Activated T-helper 2 cell treated with anti-CD3 and anti-CD28 coated beads, Interferon-gamma antibody, Interleukin-2, Interleukin-4, amounts not matched to agents 10 μg/mL and 5 μg/mL and 100 μg/mL, durations not matched to agents 14 hours and 24 hours and 36 hours (primary cell): ENCODE measurements at places on chromosomes 3 and 15.

DNA sequence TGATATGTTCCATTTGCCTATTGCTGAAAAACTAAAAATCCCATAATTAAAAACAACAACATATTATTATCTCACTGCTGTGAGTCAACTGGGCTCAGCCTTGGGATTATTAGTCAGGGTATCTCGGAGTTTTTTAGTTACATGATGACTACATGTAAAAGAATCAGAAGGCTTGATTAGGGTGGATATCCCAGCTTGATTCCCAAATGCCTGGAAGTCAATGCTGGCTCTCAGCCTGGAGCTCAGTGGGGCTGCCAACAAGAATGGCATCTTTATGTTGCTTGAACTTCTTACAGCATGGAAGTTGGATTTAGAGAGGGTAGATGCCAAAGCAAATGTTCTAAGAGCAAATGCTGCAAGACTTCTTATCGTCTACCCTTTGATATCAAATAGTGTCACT is 278.5 kb downstream of the PLOD2 start:
- no peaks in the 10 kb centered on the region for H3K4me1 ChIP-seq
- no peaks in the 10 kb centered on the region for H3K27me3 ChIP-seq
- no peak for DNase-seq
- H3K4me3 ChIP-seq = no peak overlapping the region
- no peaks in the 10 kb centered on the region for H3K36me3 ChIP-seq

GRCh38 chr15:43204016-43204901 is 16.6 kb downstream of the EPB42 start:
- H3K27me3 ChIP-seq = peaks cover 16% of the 10 kb centered on the region
- H3K27ac ChIP-seq = peak overlapping the region; percentile 0
- H3K4me1 ChIP-seq = peaks cover 4% of the 10 kb centered on the region
- DNase-seq = peak; percentile 21

DNA sequence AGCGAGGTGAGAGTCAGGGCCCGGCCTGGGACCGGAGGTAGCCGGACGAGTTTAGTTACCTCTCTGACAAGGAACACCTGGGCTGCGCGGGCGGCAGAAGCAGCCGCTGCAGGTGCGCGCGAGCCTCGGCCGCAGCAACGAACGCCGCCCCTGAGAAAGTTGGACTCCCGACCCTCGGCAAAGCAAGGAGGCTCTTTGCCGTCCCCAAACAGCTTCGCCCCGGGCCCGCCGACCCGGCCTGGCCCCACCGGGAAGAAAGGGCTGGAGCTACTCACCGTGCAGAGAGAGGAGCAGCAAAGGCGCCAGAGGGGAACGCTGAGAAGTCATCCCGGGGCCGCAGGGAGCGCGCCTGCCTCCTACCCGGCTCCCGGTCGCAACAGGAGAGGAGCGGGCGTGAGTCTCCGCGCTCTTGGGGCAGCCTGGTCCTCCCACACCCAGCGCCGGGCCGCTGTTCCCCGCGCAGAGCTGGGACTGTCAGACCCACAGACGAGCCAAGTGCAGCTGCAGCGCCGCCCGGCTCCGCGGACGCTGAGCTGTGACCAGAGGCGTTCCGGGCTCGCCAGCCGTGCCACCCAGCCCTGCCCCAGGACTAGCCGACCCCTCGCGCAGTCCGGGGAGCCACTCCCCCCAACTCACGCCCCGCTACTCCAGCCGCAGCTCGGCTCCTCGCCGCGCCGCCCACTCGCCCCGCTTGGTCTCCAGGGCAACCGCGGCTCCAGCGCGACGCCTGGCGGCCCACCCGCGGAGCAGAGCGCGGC is at the start of gene IGSF11:
Gene IGSF11 (minus strand): TSS at position 591 of the 758 bp plus-strand sequence. CDS start 264 bp downstream, at position 327.
- peaks cover 4% of the 10 kb centered on the region for H3K4me1 ChIP-seq
- H3K27me3 ChIP-seq = peaks cover 59% of the 10 kb centered on the region
- H3K27ac ChIP-seq = no peak within 1 kb of the TSS

GRCh38 chr3:171001957-171002694 is 24.4 kb downstream of the SLC2A2 start:
- DNase-seq = no peak
- no peaks in the 10 kb centered on the region for H3K4me1 ChIP-seq
- H3K27ac ChIP-seq = no peak overlapping the region
- H3K4me3 ChIP-seq = no peak overlapping the region

DNA sequence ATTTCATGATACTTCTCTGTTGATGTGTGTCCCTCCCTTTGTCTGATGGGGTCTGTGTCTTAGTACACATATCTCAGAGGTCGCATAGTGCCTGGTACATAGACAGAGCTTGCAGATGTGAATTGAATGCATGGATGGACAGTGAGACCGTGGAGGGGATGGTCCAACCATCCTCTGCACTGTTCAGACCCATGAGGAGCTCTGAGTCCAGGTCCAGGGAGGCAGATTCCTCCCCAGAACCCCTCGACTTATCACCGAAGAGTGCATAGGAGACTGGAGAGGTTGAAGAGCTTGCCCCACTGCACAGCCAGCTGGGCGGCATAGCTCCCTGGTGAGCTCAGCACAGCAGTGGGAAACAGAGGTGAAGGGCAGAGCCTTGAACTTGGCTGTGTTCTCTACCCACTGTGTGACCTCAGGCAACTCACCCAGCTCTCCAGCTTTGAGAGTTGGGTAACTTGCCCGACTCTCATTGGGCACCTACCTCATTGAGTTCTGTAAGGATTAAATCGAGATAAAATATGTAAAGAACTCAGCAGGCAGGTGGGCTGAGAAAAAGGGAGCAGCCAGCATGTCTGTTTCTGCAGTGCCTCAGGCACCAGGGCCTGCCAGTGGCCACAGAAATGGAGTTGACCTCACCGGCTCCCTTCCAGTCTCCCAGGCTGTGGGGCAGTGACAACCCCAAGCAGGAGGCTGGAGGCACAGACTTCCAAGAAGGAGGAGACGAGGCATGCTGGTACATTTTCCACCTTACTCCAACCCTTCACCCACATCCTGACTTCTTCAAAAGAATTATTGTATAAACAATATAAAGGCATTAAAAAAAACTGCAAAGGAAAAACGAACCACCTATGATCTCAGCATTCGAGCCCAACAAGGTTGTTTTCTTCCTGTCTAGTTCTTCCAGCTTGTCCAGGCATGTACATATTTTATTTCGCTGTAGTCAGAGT is 54.1 kb upstream of the TFRC start:
- H3K27me3 ChIP-seq = no peaks in the 10 kb centered on the region
- no peak overlapping the region for H3K27ac ChIP-seq
- H3K4me3 ChIP-seq = no peak overlapping the region
- H3K4me1 ChIP-seq = peaks cover 15% of the 10 kb centered on the region

- no peak overlapping the region for H3K4me3 ChIP-seq
- no peak for DNase-seq
- peaks cover 15% of the 10 kb centered on the region for H3K4me1 ChIP-seq
- peaks cover 22% of the 10 kb centered on the region for H3K36me3 ChIP-seq
- H3K27ac ChIP-seq = no peak overlapping the region
- H3K27me3 ChIP-seq = no peaks in the 10 kb centered on the region
Observed at GRCh38 chr3:196423044-196423781, 9.0 kb downstream of the UBXN7 start.

DNA sequence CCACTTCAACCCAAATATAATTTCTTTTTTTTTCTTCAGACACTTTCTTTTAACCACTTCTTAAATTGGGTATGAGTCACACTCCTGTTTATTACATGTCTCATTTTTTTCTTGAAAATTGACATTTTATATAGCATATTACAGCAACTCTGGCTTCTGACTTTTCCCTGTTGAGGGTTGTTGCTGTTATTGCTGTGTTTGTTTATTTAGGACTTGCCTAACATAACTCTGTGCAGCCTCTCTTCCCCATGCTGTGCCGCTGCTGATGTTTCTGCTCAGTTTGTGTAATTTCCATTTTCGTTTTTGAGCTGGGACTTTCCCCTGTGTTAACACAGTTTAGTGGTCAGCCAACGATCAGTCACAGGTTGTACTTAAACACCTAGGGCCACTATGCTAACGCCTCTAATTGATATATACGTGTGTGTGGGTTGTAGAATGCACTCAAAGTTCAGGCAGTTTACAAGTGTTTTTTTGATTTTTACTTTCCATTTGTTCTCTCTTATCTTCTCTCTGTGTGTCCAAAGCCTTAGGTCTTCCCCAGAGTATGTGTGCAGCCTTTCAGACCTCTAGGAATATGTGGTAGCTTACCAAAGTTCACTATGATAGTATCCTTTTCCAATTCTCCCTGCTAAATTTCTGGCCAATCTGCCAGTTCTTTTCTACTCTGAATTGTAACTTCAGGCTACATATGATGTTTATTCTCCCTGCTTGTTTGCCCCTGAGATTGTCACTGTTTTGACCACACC is 337.2 kb downstream of the ZBTB20 start:
- no peak overlapping the region for H3K4me3 ChIP-seq
- no peaks in the 10 kb centered on the region for H3K27me3 ChIP-seq
- DNase-seq = no peak
- H3K4me1 ChIP-seq = peaks cover 8% of the 10 kb centered on the region
- H3K36me3 ChIP-seq = no peaks in the 10 kb centered on the region
